Stimulated activated CD4-positive, alpha-beta T cell treated with anti-CD3 and anti-CD28 coated beads, Interleukin-12 subunit alpha, Interleukin-12 subunit beta, amount 100 ng/mL, for 24 hours (primary cell): ENCODE measurements at places on chromosomes 4 and X.

DNA sequence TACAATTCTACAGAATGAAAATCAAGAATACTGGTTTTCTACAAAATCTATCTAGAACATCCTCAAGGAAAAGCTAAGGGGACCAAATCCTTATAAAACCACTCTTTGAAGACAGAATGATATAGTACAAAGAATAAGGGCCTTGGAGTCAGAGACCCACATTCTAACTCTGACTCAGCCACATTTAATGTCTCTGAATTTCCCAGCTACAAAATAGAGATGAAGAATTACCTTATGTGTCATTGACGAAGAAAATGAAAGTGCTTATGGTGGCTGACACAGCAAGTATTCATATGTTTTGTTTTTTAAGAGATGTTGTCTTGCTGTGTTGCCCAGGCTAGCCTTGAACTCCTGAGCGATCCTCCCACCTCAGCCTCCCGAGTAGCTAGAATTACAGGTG is 35.9 kb upstream of the CXorf38 start:
- DNase-seq = no peak

GRCh38 chrX:123184219-123184865 is at the start of gene GRIA3:
Gene GRIA3 (plus strand): TSS chrX:123184278. CDS start chrX:123184536, 258 bp downstream.
- DNase-seq = no peak

DNA sequence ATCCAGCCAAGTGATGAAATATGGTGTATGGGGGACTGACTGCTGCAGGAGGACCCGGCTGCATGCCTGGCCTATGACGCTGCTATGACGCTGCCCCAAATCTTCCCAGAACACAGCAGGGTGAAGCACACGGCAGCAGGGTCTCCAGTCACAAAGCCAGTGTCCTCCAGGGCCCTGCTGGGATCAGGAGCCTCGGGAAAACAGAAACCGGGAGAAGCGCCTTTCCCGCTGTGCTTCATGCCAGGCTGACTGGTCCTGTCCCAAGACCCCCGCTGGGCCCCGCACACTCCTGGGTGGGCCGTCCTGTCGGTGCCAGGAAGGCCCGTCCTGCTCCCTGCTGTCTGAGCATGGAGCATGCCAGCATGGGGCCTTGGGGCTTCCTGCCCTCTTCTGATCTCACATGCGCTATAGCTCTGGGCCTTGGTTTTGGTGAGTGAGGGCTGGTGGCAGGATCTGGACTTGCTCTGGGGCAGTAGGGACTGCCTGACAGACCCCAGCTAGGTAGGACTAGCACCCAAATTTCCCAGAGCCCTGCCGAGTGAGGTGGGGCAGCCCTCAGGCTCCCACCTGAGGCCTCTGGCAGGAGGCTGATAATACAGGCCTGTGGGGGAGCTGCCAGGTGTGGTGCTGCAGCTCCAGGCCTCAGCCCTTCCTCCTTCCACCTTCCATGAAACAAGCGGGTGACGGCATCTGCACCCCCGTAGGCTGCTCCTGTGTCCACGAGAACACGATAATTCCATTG is 64.0 kb downstream of the ACOX3 start:
- DNase-seq = no peak

GRCh38 chr4:86497131-86497530 is 97.0 kb upstream of the PTPN13 start:
- DNase-seq = no peak

DNA sequence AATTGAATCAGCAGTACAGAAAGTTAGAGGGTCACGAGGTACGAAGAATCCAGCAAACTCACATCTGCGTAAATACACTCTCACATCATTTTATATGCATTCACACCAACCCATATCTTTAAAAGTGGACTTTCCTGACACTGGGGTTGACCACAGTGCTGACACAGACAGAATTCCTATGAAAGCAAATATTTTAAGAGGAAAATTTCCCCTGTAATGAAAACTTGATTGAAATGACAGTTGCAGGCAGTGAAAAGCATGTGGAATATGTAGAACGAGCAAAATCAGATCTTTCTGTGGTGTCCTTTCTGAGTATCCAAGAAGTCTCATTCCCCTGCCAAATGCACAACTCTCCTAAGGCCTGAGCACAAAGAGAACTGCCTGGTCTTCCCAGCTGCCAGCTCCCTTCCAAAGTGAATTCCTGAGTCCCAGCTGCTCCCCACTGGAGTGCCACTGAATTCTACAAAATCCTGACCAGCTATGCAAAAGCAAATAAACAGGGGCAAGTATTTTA is 50.5 kb upstream of the FAM9C start:
- no peak for DNase-seq

DNA sequence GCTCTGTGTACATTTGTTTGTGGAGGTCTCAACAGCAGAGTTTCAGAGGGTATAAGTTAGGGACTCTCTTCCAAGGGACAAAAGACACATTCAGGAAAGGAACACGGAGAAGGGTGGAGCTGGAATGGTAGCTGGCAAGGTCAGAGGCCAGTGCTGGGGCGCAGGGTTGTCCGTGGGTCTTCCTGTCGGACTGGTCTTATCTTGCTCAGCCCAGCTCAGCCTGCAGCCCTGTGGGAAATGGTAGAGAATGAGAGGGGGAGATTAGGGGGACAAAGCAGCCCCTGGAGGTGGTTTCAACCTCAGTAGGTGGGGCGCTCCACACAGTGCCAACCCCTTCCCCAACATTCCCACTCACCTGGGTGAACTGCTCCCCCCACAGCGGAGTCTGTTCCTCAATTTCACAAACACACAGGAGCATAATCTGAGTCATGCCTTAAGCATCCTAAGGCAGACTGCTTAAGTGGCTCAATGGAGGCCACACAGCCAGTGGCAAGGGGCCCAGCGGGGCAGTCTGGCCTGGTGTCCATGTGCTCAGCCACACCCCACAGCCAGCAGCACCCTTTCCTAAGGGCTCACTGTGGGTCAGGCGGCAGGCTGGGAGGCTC is 6.9 kb upstream of the HDAC6 start:
- no peak for DNase-seq

DNA sequence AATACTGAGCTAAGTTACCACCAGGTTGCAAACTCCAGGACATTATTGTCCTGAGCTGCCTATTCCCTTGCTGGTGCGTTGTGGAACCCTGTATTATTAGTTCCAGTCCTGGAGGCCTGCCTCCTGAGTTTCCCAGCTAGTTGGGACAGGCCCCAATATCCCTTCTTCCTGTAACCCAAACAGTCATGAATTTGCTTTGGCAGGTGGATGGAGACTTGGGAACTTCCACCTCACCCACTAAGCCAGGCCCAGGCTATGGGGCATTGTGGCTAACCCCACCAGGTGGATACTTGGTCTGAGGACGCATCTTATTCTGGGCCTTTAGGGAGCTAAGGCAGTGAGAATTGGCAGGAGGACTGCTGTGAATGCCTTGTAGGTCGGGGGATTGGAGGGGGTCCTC is 5.0 kb downstream of the RBM3 start:
- no peak for DNase-seq

DNA sequence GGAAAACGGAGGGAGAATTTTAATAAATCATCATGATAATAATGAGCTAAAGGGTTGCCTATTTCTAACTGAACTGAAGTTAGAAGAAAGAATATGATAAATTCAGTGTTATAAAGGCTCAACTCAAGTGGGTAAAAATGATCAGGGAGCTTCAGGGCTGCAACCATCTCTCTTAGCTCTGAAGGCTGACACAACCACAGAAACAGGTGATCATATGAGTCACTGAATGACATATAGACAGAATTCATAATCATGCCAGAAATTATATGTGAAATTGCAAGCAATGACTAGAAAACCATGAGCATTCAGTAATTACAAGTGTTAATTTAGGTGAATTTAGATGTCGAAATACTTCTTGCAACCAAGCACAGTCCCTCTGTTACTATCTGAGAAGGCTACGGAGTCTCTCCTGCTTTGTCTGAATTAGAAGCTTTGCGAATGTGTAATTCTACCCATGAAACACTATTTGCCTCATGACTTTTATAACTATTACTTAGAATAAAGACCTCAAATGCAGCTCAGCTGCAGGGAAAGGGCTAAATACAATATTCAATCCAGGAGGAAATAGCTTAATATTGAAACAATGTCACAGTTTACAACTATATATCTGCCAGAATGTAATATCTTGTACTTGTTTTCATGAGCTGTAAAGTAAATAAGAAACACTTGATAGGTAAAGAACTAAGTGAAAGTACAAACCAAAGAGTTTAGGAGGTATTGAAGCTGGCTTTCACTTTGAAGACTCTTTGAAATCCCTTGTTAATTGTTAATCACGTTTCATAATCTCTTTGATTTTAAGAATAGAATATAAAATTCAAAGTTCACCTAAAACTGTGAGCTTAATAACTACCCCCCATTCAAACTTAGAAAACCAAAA is 1972.6 kb downstream of the ARAP2 start:
- DNase-seq = no peak

DNA sequence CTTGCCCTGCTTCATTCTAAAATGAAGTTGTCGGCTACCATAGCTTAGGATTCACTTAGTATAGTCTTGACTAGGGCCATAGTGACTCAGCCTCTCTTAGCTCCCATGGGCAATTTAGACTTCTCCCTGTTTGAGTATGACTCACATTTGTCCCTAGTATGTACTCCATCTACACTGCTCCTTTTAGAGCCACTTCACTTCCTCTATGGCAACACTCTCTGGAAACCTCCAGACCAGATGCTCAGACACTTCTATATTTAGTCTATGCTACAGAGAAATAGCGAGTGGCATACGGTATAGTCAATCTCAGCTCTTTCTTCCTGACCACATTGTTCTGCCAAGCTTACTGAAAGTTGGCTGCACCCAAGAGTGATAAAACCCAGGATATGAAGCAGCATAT is 11.2 kb downstream of the MEPE start:
- no peak for DNase-seq

- DNase-seq = no peak
Observed at GRCh38 chr4:160100316-160100715, 997.4 kb downstream of the RAPGEF2 start.

DNA sequence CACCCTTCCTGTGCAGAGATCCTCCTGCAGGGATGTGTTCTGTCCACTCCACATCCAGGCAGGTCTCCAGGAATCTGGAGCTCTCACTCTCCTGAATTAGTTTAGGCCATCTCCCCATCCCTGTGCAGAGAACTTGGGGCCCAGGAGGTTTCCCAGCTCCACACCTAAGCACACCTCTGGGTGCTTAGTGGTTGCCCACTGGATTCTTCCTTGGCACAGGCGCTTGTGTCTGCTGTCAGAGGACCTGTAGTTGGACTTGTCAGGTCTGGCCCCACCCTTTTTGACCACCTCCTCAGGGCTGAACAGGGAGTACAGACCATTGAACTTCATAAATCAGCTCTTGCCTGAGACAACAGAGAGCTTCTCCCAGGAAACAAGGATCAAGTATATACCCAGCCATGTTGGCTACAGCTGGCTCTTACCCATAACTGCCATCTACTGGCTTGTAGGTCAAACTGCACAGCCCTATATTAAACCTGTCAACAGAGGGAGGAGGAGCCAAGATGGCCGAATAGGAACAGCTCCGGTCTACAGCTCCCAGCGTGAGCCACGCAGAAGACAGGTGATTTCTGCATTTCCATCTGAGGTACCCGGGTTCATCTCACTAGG is 275.5 kb downstream of the PPARGC1A start:
- DNase-seq = no peak

DNA sequence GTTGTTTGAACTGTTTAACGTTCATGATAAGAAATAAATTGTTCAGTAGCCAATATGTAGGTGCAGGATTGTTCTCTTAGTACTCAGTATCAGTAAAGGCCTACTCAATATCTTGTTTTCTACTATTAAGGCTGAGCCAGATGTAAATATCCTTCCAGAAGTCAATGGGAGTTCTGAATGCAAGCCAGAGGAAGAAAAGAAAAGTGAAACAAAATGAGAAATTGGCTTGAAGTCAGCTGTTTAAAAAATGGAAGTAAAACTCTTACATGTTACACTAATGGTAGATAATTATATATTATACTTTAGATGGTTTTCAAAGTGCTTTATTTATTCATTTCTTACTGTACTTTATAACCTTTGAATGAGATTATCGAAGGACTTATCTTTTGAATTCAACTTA is 1417.9 kb downstream of the ADGRL3 start:
- DNase-seq = no peak

DNA sequence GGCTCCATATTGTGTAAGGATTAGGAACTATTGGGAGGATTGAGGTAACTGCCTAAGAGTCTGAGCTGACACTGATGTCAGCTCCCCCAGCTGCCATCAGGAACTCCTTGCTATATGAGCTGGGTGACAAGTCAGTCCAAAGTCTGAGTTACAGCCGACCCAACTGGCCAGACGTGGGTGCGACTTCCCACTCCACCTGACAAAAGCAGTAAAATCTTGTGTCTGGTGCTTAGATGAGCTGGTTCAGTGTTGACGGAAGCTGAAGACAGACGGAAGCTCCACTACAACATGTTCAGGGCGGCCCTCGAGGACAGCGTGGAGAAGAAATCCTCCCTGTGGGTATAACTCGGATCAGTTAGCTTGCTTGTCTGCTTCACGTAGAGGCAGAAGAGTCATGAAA is 22.8 kb upstream of the NAT8L start:
- no peak for DNase-seq

- no peak for DNase-seq
Observed at GRCh38 chr4:15765391-15765790, 12.7 kb upstream of the CD38 start.

- no peak for DNase-seq
Observed at GRCh38 chrX:155027509-155028066, 944 bp downstream of the FUNDC2 start.

DNA sequence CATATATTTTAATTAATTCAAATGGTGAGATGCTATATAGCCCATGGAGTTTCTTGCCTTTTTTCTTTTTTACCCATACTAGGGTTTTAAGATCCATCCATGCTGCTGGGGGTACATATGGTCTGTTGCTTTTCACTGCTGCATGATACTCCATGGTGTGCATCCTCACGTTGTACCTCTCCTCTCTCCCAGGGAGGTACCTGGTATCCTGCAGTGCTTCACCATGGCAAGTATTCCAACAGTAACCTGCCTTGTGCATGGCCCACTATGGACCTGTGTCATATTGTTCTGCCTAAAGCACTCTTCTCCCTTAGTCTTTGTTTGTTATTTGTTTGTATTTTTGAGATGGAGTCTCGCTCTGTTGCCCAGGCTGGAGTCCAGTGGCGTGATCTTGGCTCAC is 114.3 kb upstream of the GPC4 start:
- no peak for DNase-seq

GRCh38 chr4:143424276-143424675 is 87.6 kb downstream of the GAB1 start:
- no peak for DNase-seq
